NCI-H1436 (cell line): ENCODE measurements at places on chromosomes 3 and 15.

DNA sequence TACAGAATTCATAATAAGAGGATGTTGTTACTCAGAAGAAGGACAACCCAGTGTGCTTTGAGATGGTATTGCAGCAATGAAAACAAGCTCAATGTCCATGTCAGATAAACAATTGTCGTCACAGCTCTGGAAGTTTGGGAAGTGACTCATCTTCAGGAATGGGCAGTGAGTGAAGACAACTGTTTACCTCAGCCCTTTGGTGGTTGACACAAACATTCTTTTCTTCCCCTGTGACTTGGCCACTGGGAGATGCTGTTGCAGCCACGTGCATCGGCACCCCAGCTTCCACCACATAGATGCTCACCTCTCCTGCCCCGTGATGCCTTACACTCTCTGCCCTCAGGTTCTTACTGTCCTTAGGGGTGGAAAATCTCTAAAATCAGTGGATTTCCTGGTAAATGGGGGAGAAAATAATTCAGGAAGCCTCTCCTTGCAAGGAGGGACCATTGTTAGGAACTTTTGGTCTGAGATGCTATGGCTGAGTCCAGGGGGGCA is 114.1 kb upstream of the GALNT15 start:
- no peak for DNase-seq

DNA sequence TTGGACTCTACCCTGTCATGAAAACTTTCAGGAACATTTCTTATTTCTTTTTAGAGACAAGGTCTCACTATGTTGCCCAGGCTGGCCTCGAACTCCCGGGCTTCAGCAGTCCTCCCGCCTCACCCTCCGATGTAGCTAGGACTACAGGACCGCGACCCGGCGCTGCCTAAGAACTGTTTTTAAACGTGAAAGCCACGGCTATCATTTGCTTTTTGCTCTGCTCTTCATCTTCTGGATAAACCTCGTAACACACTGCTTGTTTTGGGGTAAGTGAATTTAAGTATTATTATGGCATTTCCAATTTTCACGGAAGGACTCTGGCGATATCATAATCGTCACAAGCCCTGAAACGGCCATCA is 14.3 kb upstream of the CCNL1 start:
- peak; percentile 46 for DNase-seq

- DNase-seq, result no peak
Measured at GRCh38 chr3:50433954-50434353, 69.5 kb downstream of the CACNA2D2 start.

DNA sequence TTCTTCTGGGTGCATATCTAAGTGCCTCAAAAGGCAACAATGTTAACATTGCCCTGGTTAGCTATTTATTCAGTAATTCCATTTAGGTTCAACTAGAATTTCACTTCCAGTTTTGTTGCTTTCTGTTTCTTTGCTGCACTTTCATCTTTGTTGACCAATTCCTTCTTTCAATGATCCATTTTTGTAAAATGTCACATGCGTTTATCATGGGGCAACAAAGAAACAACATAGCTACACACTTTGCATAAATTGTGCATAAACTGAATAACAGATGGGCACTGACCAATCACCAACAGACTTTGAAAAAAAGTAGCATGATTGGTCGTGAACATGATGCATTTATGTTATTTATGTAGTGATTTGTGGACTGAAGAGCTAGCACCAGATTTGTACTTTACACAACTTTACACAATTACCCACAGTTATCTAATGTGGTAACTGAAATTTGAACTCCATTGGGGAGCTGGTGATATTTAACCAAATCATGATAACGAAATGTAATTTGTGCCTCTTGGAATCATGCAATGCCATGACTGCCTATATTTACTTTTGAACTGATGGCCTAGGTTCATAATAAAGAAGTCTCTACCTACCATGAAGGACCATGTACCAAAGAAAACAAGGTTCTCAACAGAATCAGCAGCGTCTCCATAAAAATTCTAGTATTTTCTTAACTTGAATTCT is 7.1 kb upstream of the CPOX start:
- DNase-seq, result no peak

DNA sequence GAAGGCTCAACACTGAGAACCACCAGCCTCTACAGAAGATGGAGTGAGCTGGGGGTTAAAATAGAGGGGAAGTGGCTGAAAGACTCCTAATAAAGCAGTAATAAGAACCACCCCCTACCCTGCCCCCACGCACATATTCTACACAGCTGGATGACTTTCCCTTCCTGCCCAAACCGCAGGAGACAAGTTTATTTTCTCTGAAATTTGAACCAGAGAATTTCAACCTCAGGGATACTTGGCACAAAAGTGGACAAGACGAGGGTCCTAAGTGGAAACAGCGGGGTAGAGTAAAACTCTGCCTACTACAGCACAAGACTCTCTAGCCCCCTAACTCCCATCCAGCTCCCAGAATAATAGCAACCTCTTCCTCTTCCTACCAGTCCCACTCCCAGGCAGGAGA is 28.4 kb downstream of the USF3 start:
- no peak for DNase-seq

DNA sequence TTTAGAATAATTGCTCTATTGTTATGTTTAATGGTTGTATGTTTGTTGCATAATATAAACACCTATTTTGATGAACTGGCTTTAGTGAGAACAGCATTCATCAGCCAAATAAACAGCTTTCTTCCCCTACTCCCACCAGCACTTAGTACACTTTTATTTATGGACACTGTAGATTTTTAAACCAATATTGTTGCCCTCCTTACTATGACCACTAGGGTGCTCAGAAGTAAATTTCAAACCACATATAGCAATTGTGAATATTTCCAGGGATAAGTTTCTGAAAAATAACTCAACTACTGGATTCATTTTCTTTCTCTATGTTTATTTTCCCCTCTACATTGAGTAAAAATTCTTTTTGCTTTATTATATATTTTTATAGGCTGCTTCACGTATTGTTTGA is 84.7 kb upstream of the PTX3 start:
- DNase-seq, result no peak

GRCh38 chr15:77571741-77572140 is 61.0 kb downstream of the LINGO1 start:
- no peak for DNase-seq

DNA sequence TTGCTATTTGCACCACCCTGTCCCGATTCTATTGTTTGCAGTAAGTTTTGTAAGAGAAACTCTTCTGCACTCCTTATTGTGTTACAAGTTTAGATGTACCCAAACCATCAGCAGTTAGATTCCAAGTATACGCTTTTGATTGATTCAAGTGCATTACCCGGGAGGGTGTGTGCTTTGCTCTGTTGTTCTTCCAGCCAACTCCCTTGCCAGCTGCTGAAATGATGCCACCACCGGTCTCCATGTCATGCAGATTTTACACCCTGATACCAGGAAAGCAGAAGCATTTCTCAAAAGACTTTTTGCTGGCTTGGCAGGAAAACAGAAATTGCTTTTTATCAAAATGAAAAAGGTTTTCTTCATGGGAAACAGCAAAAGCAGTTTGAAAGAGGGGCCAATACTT is 1006.6 kb upstream of the CFAP20DC start:
- no peak for DNase-seq

DNA sequence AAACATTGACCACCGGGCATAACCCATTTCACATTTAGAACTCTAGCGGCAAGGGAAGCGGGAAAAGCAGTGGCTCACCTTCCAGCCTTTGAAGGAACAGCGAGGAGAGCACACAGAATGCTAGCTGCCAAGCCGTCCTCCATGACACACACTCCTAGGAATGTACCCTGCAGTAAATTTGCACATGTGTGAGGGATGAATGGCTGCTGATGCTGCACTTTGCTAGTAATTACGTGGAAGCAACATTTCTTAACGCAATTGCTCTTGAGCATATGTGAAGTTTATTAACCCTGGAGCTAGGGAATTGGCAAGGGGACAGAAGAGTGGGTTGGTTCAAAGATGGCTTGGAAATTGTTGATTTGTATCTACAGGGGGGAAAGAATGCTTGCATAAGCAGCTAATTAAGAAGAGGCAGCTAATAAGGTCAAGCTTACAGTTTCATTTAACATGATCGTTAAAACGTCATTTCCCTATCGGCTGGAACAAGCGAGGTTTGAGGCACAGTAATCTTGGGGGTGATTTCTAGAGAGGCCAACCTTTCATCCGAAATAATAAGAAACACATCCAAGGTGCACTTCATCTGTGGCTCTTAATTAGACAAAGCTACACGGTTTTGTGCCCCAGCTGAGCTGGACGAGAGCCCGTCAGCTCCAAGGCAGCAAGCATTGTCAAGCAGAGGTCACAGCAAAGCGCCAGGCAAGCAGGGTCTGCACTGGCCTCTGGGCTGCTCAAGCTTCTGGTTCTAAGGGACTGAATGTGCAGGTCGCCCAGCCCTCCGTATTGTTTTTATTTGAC is 123.4 kb downstream of the CHSY1 start:
- DNase-seq, result no peak

- no peak for DNase-seq
Measured at GRCh38 chr15:71538181-71538580, 272.2 kb upstream of the NR2E3 start.

- DNase-seq, result peak; percentile 84
Measured at GRCh38 chr15:62066663-62067447, at the start of gene C2CD4A. Gene C2CD4A (plus strand): TSS chr15:62066977. CDS start chr15:62067614, 637 bp downstream.

DNA sequence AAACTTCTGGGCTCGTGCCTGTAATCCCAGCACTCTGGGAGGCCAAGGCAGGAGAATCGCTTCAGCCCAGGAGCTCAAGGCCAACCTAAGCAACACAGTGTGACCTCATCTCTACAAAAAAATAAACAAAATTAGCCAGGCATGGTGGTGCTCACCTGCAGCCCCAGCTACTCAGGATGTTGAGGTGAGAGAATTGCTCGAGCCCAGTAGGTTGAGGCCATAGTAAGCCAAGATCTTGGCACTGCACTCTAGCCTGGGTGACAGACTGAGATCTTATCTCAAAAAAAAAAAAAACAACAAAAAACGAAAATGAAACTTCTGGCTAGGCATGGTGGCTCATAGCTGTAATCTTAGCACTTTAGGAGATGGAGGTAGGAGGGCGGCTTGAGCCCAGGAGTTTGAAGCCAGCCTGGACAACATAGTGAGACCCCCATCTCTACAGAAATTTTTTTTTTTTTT is 53.7 kb downstream of the PIK3CB start:
- DNase-seq, result no peak

DNA sequence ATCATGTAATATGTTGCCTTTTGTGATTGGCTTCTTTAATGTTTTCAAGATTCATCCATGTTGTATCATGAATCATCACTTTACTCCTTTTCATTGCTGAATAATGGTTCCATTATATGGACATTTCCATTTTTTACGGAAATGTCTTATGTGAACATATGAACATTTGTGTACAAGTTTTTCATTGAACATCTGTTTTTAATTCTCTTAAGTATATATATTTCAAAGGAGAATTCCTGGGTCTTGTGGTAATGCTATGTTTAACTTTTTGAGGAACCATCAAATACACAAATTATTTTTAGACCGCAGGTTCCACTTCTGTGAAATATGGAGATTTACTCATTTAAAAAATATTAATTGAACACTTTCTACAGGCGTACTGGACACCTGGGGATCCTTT is 85.7 kb downstream of the ARIH1 start:
- DNase-seq, result no peak

GRCh38 chr3:170301405-170301804 is 56.1 kb upstream of the SKIL start:
- peak; percentile 10 for DNase-seq

GRCh38 chr3:157087373-157087772 is 72.6 kb downstream of the CCNL1 start:
- no peak for DNase-seq

GRCh38 chr3:103851793-103852192 is 1417.0 kb downstream of the ZPLD1 start:
- no peak for DNase-seq

DNA sequence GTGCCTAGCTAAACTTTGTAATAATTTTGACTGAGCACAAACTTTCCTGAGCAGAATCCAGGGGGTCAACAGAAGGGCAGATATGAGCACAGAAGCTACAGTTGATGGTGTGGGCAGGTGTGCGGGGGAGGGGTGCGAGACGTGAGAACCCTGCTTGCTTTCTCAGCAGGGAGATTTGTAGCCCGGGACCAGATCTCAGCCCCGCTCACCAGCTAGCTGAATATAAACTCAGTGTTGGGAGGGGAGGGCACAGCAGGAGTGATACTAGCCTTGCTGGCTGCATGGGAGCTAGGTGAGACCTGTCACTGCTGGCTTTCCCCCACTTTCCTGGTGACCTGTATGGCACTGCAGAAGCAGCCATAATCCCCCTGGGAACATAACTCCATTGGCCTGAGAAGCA is 83.4 kb downstream of the CLDN1 start:
- DNase-seq, result no peak

DNA sequence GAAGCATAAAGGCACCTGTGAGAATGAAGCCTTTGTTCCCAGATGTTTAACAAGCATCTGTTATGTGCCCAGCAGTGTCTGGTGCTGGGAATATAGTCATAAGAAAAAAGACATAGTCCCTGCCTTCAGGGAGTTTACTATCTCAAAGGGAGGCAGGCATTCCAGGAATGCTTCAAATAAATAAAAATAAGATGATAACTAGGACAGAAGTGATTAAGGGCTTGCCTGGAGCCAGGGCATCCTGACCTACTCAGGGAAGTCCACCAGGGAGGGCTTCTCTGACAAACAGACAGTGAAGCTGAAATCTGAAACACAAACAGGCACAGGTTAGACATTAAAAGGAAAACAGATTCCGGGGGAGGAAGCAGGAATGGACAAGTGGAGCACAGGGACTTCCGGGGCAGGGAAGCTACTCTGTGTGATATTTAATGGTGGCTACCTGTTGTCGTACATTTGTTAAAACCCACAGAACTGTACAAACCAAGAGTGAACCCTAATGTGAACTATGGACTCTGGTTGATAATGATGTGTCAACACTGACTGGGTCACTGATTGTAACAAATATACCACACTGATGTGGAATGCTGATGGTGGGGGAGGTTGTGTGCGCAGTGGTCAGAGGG is 53.3 kb downstream of the ITGB5 start:
- no peak for DNase-seq

DNA sequence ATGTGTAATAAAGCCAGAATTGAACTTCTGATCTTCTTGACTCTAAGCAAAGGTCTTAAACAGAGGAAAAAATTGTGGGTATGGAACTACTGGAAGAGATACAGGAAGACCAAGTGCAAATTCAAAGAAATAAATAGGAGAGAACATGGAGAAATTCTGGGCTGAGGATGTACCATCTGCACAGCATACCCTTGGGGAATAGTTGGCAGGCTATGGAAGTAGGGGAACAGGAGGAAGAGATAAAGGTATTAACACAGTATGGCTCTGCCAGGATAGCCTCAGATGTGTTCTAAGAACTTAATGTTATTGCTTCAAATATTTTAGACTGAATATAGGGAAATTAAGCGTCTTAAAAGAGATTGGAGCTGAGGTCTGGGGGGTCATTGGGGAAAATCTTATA is 485.4 kb downstream of the CNTN3 start:
- no peak for DNase-seq

- DNase-seq, result no peak
Measured at GRCh38 chr3:66304293-66304692, 83.5 kb downstream of the SLC25A26 start.

- DNase-seq, result no peak
Measured at GRCh38 chr3:38711321-38711720, 61.8 kb upstream of the SCN5A start.

- DNase-seq, result no peak
Measured at GRCh38 chr15:101203607-101204189, 48.1 kb downstream of the CHSY1 start.

- no peak for DNase-seq
Measured at GRCh38 chr15:81531109-81531592, 157.1 kb upstream of the TMC3 start.
